ENCODE measurements at places on chromosomes 5 and 9.

- DNase-seq, result no peak
Observed at GRCh38 chr9:137130176-137130755, 8.7 kb upstream of the GRIN1 start.

DNA sequence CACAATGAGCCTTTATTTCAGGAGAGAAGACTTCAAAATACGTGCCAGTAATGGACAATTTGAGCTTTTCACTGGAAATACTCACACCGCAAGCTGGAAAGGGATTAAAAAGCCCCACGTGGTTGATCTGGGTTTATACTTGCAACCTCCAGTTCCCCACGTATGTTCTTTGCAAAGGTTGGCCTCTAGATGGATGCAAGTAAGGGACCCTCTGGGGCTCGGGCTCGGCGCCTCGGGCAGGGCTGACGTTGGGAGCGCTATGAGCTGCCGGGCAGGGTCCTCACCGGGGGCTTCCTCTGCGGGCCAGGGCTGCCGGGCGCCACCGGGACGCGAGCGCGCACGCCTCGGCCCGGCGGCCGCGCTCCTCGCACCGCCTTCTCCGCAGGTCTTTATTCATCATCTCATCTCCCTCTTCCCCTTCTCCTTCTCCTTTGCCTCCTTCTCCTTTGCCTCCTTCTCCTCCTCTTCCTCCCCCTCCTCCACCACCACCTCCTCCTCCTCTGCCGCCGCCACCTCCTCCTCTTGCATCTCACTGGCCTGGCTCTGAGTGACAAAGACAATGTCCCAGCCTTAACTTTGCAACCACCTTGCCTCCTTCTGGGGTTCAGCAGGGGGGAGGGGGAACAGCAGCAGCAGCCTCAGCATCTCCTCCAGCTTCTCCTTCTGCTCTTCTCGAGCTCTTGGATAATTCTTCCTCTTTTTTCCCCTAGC, 701 bp upstream of the ZNF462 start:
- no peak for DNase-seq

- DNase-seq, result no peak
Observed at GRCh38 chr9:68476422-68476821, 64.3 kb downstream of the TMEM252 start.

GRCh38 chr5:174409070-174409469, 315.3 kb upstream of the MSX2 start:
- no peak for DNase-seq

DNA sequence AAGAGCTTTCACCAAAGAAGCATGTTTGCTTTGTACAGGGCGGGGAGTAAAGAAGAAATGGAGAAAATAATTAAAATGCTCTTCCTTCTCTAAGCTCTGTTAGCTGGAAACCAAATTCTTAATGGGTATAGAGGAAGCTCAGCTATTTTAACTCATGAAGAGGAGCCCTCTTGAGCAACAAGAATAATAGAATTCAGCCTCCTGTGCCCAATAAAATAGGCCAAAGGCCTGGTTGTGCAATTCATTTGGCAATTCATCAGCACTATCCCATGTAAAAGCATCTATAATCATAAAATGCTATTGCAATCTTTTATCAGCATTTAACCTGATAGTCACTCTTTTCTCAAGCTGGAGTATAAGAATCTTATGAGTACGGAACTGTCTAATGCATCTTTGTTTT, 133.6 kb upstream of the CDH6 start:
- no peak for DNase-seq

DNA sequence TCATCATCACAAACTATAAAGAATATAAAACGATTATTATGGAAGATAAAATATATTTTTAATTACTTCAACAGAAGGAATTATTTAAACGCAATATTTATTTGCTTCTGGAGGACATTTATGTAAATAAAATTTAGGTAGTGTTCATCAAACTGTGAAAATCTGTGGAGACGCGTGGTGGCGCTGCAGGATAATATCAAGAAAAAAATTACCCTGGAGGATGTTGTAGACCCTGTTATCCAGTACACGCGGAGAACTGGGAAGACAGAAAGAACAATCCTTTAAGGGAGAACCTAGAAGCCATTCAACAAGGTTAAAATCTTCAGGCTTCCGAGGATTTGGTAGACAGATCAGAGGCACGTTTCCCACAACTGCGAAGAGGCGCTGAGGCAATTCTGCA, at the start of gene PCDHB12:
TSS of gene PCDHB12 (plus strand) at position 242 of the 400 bp plus-strand sequence. CDS start 189 bp downstream, outside the sequence.
- peak; percentile 43 for DNase-seq

- DNase-seq, result no peak
Observed at GRCh38 chr9:24931894-24932293, 386.2 kb upstream of the IZUMO3 start.

- DNase-seq, result peak; percentile 52
Observed at GRCh38 chr9:93133681-93134014, 403 bp downstream of the NINJ1 start.

GRCh38 chr9:105114318-105114717, 130.1 kb upstream of the SLC44A1 start:
- no peak for DNase-seq

GRCh38 chr5:139635606-139636206, 12.4 kb upstream of the CXXC5 start:
- DNase-seq, result peak; percentile 88

- no peak for DNase-seq
Observed at GRCh38 chr9:129889941-129890717, 54.9 kb downstream of the USP20 start.

- DNase-seq, result no peak
Observed at GRCh38 chr9:93477397-93477796, 24.0 kb upstream of the FAM120AOS start.

DNA sequence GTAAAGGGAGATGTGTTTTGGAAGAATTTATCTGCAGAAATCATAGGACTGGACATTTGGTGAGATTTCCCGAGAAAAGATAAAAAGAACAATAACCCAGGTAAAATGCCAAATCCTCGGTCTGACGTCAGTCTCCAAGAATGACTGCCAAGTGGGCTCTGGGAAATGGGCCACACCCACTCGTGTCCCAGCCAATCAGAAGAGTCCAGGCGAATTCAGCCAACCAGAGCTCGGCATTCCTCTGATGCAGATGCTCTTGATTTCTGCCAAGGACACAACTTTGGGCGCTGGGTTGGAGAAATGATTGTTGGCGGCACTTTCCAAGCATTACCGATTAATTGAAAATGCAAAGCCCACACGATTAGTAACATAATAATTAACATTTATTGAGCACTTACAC, 73.3 kb downstream of the FGF18 start:
- DNase-seq, result no peak

DNA sequence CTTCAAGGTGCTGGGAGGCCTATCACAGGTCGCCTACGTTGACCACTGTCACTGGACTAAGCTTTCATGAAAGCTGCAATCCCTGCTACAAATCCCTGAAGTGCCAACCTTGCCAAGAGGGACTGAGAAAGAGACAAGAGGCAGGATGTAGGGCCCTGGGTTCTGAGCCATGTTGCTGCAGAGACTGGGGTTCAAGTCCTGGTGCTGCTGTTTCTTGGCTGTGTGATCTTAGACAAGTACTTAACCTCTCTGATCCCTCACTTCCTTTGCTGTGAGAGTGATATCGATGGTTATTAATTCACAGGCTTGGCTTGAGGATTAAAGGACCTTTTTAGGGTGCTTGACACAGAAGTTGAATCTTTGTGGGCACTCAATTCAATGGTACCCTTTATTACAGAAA, 15.5 kb downstream of the CSF1R start:
- no peak for DNase-seq
